Renal pelvis (tissue), 12 donors: ENCODE measurements at places on chromosomes 16 and 17.

GRCh38 chr17:68228817-68229570 is 18.8 kb upstream of the AMZ2 start:
- DNase-seq: no peak

GRCh38 chr16:11768849-11769248 is 26.2 kb upstream of the TXNDC11 start:
- no peak for DNase-seq

DNA sequence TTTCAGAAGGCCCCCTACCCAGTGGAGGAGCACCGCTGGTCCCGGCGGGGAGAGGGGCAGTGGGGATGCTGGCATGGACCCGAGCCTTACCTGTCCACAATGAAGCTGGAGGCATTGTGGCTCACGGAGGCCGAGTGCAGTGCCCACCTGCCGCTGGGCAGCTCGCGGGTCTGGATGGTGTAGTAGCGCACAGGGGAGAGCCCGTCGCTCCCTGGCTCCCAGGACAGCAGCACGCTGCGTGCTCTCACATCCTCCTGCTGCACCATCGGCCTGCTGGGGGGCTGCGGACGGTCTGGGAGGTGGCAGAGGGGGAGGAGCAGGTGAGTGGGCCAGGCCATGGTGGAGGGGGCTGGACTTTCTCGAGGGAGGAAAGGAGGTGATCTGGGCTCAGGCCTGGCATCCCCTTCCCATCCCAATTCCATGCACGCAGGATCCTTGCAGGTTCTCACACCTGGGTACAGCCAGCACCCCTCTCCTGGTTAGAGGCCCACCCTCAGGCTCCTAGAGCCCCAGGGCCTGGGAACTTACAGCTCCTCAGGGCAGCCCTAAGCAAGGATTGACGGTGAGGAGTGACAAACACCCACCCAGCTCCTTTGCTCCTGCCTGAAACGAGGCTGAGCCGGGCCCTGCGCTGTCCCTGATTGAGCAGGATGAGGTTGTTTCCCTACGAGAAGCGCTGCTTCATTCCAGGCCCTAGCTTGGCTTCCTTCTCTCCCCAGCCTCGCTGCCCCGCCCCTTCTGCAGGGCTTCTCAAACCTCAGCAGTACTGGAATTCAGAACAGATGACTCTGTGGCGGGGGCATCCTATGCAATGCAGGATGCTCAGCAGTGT is 76.2 kb upstream of the CDC42EP4 start:
- no peak for DNase-seq

- DNase-seq: no peak
These were observed 52.8 kb downstream of the CLEC19A start for GRCh38 chr16:19338335-19338734.

DNA sequence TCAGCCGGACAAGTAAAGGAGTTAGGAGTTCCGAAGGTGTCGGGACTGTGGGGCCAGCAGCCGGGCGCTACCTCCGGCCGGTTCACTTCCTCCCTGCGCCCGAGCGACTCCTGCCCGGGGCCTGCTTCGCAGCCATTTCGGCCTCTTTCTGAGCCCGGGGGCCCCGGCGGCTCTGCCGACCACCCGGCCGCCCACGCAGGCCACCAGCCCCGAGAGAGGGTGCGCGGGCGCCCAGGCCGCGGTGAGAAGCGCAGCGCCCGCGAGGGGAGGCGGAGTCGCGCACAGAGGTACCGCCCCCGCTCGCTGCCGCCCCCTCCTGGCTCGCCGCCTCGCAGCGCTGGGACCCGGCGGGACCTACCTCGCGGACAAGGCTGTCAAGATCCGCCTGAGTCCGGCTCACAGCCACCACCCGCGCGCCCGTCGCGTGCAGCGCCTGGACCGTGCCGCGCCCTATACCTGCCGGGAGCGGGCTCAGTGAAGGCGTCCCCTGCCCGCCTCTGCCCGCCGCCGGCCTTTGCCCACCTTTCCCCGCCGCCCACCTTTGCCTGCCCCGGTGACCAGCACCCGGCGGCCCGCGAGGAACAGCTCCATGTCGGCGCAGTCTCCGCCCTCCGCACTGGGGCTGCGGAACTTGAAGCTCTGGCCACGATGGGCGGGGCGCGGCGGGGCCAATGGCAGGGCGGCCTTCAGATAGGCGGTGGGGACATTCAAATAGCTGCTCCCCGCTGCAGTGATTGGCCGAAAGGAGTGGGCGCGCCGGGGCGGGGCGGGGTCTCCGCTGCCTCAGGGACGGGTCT is at the start of gene DCXR:
TSS of gene DCXR (minus strand) at position 606 of the 797 bp plus-strand sequence. CDS start at position 591, 15 bp downstream.
- DNase-seq: peak; percentile 97

- no peak for DNase-seq
These were observed 1.5 kb downstream of the ADGRG3 start for GRCh38 chr16:57669476-57670162.

DNA sequence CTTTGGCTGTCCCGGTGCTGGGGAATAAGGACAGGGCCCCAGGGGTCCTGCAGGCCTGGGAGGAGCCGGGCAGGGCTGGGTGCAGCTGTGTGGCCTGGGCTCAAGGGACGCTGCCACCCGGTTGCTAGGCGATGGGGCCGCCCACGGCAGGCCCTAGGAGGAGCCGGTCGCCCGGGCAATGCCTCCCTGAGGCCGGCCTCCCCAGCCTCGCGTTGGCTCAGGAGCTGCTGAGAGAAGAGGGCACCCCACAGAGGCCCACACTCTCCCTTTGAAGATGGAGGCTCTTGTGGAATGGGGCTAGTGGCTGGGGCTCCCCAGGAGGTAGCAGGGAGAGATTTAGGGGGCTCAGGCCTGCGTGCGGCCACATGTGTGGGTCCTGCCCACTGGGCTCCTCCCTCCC is at the start of gene CIBAR2:
TSS of gene CIBAR2 (minus strand) at position 109 of the 400 bp plus-strand sequence. CDS start 120 bp downstream, outside the sequence.
- no peak for DNase-seq

DNA sequence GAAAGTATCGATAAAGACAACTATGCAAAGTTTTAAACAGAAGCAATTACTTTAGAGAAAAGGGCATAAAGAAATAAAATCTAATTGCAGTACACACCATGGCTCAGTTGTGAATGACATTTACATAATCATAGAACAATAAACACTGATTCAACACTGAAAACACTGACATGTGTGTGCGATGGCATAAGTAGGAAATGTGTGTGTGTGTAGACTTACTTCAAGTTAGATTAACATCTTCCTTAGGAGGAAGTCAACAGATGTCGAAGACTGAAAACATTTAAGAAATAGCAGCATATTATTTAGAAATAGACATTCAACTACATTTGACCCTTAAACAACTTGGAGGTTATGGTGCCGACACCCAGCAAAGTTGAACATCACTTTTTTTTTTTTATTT is 172.4 kb downstream of the STX8 start:
- no peak for DNase-seq

DNA sequence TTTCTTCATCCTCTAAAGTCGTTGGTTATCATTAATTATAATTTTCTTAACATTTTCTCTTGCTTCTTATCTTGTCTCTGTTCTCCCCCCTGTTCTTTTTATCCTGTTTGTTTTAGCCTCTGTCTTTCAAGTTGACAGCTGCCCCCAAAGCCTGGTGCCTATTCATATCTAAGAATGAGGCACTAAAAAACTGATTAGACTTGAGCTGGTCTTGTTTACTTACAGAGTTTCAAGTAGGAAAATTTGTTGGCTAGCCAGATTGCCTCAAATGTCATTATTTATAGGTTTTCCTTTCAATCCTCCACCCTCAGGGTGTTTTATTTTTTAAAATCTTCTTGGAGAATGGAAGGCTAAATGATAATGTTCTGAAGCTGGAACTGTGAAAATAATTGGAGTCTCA is 236.0 kb downstream of the UTP18 start:
- DNase-seq: no peak

DNA sequence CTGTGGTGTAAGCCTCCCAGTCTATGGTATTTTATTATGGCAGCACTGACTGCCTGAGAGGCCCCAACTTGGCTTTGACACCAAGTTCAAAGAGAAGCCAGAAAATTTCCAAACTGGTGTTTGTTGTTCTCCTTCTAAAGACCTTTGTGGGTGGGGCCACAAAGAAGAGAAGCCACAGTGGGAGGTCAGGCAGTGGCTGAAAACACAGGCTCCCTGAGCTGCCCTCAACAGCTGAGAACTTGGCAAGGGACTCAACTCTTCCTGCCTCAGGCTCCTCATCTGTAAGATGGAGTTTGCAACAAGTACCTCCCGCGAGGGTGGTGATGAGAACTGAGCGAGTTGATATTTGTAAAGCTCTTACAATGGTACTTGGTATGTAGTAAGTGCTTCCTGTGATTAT is 18.2 kb downstream of the CES5A start:
- no peak for DNase-seq

DNA sequence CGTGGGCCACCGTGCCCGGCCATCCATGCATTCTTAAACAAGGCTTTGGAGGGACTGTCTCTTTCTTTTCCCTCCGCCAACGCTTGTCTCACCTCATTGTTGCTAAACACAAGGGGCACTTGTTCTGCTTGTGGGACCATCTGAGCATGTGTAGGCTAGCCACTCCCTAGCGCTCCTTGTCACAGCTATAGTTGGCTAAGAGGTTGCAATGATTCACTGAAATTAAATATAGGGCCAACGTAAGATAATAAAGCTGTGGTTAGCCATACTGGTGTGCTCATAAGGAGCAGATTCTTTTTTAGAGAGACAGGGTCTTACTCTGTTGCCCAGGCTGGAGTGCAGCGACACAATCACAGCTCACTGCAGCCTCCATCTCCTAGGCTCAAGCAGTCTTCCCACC is 41.2 kb downstream of the KIAA0513 start:
- DNase-seq: no peak

DNA sequence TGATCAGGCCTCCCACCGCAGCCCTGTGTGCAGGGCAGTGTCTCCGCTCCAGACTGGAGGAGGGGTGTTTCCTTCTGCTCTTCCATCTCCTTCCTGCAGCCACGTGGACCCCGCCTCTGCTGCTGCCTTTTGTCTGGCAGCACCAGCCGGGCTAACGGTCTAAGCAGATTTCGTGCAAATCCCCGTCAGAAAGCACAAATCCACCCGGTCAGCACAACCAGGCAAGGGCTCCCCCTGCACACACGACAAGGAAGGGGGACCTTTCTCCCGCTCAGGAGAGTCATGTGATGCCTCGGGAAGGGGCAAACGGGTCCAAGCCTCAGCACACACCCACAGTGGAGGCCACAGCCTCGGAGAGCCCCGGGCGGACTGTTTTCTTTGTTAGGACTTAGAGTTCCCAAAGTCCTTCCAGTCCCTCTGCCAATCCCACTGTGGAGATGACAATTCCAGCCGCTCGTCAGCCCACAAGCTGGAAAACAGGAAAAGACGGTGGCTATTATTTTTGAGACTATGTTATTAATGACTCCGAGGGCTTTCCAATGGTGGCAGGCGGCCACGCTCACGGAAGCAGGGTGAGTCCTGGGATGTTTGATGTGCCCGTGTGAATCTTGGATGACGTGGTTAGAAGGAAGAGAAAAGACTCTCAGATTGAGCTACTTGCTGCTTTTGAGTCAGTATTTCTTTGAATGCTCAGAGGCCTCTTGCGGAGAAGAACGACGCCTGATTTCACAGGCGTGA is 22.5 kb upstream of the MEAK7 start:
- no peak for DNase-seq

DNA sequence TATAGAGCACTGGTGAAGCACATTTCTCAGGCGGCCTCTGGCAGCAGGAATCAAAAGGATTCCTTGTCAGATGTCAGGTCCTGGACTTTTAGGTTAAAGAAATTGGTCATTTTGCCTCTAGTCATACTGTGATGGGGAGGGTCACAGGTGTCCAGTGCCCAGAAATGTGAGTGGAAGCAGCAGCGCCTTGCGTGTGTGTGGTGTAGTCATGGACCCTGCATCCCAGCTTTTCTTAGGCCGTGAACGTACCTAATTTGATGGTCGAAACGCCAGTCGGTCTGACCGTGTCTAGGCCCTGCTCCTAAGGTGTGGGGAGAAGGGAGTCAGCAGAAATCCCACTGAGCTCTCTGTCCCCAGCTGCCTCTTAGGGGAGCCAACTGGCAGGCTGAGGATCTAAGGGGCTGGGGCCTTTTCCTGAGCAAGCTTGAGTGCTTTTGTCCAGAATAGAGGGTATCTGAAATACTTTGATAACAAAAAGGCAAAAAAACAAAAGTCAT is 32.0 kb downstream of the POLR3E start:
- DNase-seq: no peak

DNA sequence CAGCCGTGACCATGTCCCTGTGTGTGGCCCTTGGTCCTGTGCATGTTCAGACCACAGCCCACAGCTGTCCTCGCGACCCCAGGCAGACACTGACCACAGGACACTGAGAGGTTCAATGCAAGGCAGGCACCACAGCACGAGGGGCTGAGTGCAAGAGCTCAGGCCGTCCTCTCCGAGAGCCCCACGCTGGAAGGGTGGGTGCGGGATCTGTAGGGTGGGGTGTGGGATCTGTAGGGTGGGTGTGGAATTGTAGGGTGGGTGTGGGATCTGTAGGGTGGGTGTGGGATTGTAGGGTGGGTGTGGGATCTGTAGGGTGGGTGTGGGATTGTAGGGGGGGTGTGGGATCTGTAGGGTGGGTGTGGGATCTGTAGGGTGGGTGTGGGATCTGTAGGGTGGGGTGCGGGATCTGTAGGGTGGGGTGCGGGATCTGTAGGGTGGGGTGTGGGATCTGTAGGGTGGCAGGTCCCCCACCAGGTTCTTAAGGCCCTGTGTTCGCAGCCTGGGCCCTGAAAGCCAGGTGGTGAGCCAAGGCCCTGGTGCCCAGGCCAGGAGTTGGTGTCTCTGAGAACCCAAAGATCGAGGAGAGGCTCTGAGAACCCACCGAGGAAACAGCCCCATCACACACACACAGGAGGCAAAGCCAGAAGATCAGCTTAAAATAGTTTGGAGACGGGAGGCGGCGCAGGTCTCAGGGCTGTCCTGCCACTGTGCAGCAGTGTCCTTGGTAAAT is 48.2 kb downstream of the METRNL start:
- no peak for DNase-seq

- DNase-seq: no peak
These were observed 127.5 kb downstream of the VPS53 start for GRCh38 chr17:586920-587685.

DNA sequence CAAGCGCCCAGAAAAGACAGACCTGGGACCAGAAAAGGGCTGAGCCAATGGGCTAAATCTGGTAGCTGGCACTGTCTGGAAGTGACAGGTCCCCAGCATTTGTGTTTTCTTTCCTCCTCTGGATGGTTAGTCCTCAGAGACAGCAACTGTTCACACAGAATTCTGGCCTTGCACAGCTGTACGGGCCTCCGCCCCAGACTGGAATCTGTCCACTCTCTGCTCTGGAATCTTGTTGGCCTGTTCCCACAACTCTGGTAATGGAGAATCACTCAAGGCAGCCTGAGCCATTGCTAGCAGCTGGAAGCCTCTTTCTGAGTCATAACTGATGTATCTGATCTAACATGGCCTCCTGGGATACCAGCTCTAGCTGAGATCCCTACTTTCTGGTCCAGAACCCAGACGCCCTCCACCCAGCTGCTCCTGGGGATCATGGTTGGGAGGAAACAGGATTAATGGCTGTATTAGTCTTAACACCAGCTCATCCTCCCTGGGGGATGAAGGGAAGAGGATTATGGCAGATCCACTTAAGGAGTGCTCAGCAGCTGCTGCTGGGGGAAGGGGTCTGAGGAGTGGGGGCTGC is 9.1 kb downstream of the ZNF668 start:
- no peak for DNase-seq

GRCh38 chr17:35289222-35289621 is 46.4 kb downstream of the SLFN5 start:
- DNase-seq: no peak

DNA sequence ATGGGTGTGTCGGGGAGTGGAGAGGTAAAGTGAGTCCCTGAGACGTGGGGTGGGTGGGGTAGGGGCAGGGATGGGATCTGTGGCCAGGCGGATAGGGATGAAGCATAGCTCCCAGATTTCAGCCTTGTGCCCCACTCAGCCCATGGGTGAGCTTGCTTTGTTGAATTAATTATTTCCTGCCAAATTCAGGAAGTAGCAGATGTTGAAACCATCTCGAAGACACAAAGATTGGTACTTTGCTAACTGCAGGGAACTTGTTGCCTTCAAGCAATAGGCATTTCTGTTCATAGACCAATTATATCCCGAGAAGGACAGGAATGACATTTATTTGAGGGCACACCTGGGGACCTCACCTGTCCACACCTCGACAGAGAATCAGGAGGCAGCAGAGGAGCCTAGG is 11.0 kb upstream of the C16orf74 start:
- no peak for DNase-seq
